Activated effector memory CD4-positive, alpha-beta T cell treated with anti-CD3 and anti-CD28 coated beads, Interleukin-2, amount 50 U/mL, for 16 hours (primary cell): ENCODE measurements at places on chromosomes 5 and 9.

GRCh38 chr9:129343424-129344375 lies 165.6 kb upstream of the IER5L start:
- no peak for DNase-seq

DNA sequence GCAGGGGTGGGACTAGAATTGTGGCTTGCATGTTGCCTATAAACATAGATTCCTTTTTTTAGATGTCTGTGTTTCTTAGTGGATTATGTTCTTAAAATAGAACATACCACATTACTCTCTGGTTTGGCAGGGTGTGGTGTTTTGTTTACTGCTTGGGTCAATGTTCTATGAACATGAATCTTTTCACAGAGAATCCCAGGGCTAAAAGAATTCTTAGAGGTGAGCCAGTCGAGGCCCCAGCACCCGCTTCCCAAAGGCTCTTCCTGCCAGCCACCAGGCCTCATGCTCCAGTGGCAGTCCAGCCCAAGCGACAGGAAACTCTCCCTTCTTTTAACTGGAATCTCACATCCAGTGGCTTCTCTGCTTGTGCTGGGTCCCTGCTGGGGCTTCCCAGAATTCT lies 126.6 kb downstream of the C9orf152 start:
- DNase-seq, result no peak

GRCh38 chr9:74556685-74557084 lies 59.5 kb downstream of the RORB start:
- DNase-seq, result no peak

GRCh38 chr5:58275516-58275915 lies 184.4 kb downstream of the PLK2 start:
- DNase-seq, result no peak

DNA sequence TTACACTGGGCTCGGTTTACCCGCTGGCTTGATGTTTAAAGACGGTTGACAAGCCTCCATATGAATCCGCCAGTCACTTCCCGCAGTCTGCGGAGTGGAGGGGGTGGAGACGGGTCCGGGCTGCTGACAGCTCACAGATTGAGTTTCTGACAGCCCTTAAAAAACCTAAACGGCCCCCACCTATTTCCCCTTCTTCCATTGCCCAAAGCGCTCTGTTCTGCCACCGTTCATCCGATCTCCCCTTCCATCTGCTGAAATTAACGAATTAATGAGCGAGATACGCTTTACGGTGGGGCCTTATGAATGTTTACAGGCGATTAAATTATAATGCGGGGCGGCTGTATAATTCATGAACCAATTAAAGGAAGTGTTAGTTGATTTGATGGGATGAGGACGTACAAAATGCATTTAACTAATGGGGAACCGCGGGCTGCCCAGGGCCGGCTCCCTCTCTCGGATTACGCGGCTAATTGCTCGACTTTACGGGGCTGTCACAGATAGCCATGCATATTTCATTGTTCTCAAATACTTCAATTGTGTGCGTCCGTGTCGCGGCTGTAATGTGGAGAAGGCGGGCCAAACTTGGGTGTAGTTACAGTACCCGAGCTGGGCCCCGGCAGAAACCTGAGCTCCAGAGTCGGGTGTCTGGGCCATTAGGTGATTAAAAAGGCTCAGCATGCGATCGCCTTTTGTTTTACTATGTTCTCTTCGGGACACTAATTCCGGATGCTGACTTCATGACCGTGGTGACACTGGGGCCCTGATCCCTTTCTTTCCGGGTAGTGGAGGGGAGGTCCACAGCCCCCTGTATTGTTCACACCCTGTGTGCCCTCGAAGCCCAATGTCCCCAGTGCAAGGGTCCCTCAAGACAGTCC lies 74.9 kb downstream of the GTF3C4 start:
- no peak for DNase-seq

GRCh38 chr5:157487358-157487757 lies 27.3 kb downstream of the NIPAL4 start:
- DNase-seq, result no peak

DNA sequence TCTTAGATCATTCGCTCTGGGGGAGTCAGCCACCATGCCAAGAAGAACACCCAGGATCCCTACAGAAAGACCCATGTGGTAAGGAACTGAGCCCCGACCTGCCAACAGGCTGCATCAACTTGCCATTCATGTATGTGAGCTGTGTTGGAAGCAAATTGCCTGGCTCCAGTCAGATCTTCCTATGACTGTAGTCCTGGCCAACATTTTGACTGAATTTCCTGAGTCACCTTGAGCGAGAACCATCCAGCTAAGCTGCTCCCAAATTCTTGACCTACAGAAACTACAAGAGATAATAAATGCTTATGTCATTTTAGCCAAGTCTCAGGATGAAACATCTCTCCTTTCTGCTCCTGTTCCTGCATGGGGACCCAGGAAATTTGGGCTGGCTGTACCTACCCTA lies 40.0 kb upstream of the SLC44A1 start:
- DNase-seq, result no peak

DNA sequence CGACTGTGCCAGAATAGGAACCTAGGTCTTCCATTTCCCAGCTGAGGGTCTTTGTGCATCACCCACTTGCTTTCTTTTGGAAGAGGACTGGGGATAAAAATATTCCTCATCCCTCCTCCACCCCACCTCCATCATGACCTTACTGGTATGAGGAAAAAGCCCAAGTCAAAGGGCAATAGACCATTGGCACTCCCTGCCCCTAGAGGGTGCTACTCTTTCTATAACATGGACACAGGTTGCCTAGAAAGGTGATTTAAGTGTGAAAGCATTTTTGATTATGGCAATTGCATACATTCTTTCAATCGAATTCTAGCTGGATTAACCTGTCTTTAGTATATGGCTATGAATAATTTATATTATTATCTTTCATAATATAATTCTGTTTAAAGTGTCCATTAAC lies 22.8 kb upstream of the ZNF618 start:
- DNase-seq, result no peak
